ENCODE measurements at places on chromosomes 6 and 20.

DNA sequence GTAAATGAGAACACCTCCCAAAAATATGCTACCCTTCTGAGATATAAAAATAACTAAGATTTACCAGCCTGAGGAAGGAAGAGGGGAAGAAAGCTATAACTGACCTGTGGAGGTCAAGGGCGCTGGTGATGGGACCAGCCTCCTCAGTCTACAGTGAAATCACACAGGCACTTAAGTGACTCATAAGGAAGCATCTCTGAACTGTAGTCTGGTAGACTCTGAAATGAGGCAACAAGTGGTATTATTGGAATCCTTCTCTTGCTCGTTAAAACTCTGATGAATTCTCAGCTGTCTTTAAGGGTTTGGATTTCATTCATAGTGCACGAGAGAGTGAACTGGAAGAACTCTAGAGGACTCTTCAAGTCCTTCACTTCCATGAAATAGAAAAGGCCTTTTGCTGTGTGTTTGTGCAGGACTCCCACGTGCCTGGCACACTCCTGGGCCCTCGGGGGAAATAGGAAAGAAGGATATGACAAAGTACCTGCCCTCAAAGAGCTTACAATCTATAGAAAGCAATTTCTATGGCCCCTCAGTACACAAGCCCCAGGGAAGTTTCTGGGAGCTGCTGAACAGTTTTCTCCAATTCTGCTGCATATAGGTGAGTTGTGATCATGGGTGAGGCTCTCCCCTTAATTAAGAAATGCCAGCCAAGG, 231.8 kb upstream of the RREB1 start:
- DNase-seq: no peak

GRCh38 chr6:167828325-167828956, 1.7 kb downstream of the AFDN start:
- no peak for DNase-seq

GRCh38 chr6:157323255-157323965, at the start of gene TMEM242:
Gene TMEM242, minus strand, starts transcription at chr6:157323519. Its CDS starts 20 bp downstream, at chr6:157323499.
- DNase-seq: peak; percentile 97

DNA sequence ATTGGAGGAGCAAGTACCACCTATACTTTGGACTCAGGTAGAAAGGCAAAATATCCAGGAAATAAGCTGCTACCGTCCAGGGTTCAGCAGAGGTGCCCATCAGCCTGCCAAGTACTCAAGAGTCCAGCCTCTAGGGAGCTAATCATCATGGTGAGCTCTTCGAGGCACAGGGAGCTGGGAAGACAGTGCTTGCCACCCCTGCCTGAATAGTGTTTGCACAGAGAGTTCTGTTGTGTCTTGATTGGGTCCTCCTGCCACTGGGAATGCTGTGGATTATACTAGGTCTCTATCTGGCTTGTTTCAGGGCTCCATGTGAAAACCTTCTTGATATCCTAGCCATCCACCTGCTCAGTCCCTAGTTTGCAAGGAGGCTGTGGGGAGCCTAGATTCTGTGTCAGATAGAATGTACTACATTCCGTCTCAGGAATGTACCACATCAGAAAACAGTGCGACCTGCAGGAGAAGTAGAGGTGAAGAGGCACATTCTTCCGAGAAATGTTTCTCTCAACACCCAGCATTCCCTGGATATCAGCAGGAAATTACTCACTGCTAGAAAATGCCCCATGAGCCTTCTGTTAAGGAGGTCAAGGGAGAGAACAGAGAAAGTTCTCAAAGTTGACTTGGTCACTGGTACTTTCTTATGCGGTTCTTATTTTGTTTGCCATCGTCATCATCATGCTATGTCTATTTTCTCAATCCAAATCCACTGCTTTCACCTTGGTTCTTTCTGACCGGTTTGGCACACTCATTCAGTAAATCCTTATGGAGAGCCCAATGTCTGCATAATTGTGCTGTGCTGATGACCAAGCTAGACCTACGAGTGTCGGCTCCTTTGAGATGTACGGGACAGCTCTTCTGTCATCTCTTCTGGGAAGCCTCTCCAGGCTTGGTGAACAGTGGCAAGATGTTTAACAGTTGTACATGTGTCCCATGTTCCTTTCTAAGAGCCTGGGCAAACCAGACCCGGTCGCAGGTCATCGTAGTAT, 30.7 kb downstream of the PTPN1 start:
- DNase-seq: no peak

DNA sequence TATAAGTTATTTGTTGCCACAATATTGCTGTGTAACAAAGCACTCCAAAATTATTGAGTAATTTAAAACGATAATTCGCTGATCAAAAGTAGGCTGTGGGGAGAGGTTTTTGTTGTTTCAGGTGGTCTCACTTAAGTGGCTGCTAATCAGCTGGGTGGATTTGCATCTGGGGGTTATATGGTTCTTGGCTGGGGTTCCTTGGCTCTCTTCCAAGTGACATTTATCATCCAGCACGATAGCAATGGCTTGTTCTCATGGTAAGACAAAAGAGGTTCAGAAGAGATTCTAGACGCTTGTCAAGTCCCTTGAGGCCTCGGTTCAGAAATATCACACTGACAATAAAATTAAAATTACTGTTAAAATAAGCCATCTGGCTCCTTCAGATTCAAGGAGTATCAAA, 1648.8 kb downstream of the GRIK2 start:
- DNase-seq: no peak

DNA sequence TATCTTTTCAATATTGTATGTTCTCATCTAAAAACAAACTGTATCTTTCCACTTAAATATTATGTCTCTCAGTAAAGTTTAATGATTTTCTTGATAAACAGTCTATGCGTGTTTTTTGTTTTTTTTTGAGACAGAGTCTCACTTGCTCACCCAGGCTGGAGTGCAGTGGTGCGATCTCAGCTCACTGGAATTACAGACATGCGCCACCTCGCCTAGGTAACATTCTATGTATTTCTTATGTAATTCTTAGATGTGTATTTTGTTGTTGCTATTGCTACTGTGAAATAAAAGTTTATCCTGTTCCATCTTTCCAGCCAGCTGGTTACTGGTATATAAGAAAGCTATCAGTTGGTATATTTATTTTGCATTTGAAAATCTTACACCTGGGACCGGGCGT, 29.4 kb downstream of the ABHD12 start:
- no peak for DNase-seq

- DNase-seq: no peak
Measured at GRCh38 chr6:43499028-43499815, 10.9 kb downstream of the LRRC73 start.

DNA sequence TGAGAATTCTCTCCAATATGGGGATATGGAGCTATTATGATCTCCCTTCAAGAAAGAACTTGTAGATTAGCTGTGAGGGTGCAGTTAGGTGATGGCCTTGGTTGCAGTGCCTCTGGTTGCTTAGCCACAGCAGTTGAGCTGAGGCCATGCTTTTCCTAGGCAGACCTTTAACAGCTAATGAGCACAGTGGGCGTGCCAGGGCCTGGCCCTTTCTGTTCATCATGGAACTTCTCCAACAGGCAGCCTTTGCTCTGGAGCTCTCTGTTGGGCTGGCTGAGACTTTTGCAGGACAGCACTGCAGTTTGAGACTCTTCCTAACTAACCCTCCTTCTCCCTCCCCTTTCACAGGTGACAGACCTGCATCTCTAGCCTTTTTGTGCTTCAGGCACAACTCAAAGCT, 39.7 kb upstream of the TMEM170B start:
- DNase-seq: no peak

DNA sequence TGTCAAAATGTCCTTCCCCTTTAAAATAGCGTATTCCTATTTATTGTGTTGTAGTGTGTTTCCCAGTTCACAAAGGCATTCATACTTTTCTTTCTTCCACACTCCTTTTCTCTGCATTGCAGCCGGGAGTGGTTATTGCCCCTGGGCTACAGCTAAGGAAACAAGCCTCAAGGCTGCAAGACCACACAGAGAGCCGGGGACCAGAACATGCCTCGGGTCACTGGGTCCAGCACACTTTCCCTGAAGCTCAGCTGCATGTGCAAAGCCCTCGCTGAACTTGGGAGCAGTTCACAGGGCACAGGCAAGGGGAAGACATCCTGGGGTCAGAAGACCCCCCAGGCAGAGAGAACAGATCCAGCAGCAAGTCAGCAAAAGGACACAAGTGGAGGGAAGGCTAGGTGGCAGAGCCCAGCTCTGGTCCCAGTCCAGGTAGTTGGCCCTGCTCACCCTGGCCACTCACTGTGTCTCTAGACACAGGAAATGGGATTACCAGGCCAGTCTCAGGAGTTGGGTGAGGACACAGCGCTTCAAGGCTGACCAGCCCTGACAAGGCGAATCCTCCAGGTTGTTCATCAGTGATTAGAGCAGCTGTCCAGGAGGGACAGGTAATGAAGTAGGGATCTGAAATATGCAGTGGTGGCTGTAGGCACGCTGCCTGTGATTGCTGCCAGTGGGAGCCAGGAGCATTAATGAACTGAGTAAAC, 118.2 kb downstream of the CD83 start:
- DNase-seq: no peak

DNA sequence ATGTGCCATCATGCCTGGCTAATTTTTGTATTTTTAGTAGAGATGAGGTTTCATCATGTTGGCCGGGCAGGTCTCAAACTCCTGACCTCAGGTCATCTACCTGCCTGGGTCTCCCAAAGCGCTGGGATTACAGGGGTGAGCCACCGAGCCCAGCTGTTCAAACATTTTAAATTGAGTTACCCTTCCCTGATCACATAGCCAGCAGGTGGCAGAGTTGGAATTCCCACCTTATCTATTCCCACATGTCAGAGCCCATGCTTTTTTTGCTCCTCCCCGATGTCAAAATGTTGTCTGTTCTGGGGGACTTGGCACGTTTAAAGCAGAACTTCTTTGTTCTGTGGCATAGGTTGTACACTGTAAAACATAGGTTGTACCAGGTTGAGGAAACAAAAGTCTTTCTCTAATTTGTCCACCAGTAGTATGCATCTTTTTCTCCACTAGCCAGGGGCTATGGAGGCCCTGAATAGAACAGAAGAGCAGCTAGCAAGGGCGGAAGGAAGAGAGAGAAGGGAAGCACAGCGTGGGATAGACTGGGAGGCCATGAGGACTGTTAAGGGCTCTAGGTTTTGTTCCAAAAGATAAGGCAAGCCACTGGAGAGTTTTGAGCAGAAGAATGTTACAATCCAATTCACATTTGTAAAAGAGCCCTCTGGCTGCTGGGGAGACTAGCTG, 7.3 kb upstream of the LBP start:
- no peak for DNase-seq

DNA sequence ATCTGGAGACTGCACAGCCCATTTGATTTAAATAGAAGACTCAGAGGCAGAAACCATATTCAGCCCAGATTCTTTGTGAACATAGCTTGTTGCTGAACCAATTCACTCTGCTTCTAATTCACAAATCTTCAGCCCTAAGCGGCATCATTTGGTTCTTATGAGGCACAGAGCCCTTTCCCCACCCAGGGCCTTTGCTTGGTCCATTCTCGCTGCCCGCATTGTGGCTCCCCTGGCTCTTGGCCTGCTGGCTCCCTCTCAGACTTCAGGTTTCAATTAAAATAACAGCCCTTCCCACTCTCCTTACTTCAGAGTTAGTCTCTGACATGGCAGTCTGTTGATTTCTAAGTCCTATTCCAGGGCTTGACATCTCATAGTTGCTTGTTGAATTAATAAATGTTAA, 9.4 kb upstream of the TMEM14A start:
- DNase-seq: no peak

DNA sequence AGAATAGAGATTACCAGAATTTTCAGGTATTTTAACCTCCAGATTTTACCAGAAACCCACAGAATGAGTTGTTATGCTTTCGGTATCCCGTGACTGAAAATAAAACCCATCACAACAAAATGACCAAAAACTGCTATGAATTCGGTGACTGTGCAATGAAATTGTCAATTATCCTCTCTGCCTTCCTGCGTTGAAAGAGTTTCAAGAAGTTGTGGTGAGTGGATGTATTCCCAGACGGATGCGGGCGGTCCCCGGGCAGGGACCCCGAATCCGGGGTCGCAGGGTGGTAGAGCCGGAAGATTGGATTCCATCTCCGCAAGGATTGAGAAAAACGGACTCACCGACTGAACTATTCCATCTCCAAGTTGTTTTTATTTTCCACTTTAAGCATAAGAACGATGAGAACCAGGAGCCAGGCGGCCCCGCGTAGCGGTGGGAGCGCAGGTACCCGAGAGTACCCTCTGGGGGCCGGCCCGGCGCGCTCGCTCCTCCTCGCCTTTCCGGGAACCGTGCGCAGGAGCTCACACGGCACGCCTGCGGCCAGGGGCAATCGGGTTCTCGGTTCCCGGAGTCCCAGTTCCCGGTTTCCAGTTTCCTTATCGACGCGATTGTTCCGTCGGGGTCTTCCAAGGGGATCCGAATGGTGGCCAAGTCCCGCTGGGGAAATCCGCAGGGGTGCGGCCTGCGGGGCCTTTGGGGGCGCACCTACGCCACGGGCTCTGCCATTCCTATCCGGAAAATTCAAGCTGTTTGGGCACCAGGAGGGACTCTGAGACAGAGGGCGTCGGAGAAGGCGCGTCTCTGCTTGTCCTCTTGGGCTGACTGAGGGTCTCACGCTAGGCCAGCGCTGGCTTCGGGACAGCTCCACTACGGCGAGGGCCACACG, 104.9 kb upstream of the PRDM1 start:
- DNase-seq: no peak

- peak; percentile 68 for DNase-seq
Measured at GRCh38 chr6:33205191-33206026, 954 bp downstream of the HSD17B8 start.

DNA sequence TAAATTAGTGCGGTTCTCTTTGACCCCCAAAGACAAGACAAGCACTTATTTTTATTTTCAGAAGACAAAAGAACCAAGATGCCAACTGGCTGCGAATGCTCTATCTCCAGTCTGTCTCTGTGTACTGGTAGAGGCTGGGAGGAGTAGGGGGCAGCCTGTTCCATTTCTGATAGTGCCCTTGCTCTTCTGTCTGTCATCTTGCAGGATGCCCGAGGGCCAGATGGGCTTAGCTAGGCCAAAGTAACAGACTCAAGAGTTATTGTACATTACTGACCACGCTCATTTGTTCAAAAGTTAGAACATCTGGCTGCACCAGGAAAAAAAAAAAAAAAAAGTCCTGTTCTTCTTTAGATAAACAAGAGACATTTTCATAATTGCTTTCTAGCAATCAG, 198.1 kb upstream of the UST start:
- DNase-seq: no peak

- DNase-seq: no peak
Measured at GRCh38 chr6:72963946-72964345, 261.4 kb downstream of the KHDC1L start.
